ENCODE measurements at places on chromosomes 7 and 10.

- no peak for DNase-seq
These were observed 88.3 kb upstream of the AGK start for GRCh38 chr7:141462958-141463357.

DNA sequence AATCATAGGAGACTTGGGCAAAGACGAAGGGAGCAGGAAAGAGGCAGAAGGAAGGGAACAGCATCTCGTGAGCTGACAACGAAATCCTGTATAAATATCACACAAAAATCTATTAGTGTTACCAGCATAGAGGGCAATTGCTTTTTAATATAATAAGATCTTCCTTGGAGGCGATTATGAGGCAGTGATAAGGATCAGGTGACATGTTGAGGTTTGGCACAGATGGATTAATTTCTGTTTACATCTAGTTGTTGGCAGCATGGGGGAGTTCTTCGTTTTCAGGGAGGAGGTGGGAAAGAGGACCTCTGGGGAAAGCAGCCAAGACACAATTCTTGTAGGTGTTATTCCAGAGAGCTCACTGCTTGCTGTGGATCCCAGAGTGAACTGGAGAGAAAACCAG, 163.8 kb downstream of the PLXNA4 start:
- DNase-seq, result no peak

GRCh38 chr7:158760445-158760764, 55.8 kb upstream of the NCAPG2 start:
- no peak for DNase-seq

DNA sequence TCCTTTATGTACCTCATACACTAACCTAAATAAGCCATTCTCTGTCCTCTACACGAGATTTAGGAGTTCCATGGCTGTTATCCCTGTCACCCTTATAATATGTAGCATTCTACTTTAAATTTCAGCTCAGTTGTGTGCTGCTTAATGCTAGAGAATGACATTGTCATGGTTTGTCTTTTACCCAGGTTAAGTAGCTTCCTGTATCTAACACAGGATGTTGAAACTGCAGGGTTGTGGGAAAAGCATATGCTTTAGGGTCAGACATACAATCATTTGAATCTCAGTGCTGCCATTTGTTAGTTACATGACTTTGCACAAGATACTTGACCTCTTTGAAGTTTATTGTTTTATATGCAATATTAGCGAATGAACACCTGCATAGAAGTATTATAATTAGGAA, 235.1 kb upstream of the CACNA2D1 start:
- no peak for DNase-seq

DNA sequence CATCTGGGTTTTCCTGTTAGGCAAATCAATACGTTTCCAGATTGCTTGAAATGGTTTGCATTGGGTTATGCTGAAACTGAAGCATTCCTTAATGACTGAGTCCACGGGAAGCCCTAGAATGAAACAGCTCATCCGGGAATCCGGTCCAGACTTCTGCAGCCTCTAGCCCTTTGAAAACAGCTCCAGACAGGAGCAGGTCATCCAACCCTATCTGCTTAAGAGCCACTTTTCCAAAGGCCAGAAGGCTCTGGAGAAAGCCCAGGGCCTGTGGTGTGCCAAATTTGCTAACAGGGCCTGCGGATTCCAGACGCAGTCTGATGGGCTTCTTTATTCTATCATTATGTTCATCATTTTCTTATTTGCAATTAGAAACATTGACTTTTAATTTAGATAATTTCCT, 265.4 kb downstream of the SKIDA1 start:
- no peak for DNase-seq

DNA sequence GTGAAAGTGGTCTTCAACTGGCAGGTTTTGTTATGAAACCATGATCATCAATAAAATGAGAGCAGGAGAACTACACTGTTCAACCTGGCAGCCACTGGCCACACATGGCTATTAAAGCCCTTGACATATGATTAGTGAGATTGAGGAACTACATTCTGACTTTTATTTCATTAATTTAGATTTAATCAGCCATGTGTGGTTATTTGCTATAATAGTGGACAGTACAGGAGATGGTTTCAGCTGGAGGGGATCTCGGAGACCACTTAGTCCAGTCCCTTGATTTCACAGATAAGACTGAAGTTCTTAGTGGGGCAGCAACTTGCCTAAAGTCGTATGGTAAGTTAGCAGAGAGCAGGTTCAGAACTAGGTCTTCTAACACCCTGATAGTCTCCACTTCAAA, 111.7 kb upstream of the BMPER start:
- DNase-seq, result no peak

GRCh38 chr7:141675436-141676215, 26.3 kb downstream of the DENND11 start:
- no peak for DNase-seq

DNA sequence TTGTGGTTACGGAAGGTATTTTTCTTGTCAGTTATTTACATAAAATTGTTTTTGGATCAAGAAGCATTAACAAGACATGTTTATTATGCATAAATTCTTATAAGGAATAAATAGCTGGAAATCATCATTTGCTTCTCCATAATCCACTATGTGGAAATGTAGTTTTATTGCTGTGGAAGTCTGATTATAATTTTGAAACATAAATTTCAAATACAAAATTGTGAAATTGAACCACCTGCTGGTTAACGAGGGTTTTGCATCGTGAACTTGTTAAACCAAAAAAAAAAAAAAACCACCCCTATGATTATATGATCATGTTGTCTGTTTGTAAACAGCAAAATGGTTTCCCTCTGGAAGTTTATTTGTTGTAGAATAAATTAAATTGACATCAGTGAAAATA, 25.9 kb downstream of the ABRAXAS2 start:
- no peak for DNase-seq

DNA sequence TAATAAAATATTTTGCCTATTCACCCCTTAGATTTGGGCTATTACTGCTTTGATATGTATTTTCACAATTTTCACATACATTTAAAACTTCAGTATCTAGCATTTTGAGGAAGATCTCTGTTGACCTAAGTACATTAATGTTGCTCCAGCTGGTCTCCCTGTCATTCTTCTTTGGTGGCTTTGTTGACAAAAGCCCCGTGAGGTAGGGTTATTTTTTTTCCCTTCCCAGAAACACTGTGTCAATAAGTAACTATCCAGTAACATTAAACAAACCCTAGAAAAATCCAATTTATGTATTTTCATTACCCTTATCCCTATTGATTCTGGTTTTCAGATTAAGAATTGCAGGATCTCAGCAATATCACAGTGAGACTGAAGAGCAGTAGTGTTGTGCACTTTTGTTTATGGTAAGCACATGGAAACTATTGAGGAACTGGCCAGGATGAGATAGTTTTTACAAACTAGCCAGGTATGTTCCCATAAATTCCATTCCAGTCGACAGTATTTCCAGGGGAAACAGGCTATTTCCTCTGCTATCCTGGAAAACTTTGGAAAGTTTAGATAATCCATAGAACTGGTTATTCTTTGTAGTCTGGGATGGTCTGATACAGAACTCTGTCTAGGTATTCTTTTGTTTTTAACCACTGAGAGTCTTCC, 198.2 kb downstream of the PON1 start:
- no peak for DNase-seq

- DNase-seq, result no peak
These were observed 111.8 kb downstream of the EGFR start for GRCh38 chr7:55130395-55131141.

DNA sequence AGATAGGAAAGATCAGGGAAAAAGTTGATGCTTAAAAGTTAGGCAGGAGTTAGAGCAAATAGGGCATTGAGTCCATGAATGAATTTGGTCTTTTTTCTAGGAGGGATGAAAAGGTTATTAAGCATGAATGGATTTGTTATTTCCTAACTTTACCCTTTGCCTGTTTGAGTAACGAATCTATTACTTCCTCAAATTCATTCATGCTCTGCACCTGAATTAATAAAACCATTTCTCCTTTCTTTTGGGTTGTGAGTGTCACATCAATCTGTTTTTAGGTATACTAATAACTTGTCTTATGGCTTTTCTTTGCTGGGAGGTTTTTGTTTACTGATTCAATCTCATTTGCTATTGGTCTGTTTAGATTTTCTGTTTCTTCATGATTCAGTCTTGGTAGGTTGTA, 1217.7 kb upstream of the CELF2 start:
- no peak for DNase-seq

- no peak for DNase-seq
These were observed 5.4 kb downstream of the PPIA start for GRCh38 chr7:44801890-44802289.

DNA sequence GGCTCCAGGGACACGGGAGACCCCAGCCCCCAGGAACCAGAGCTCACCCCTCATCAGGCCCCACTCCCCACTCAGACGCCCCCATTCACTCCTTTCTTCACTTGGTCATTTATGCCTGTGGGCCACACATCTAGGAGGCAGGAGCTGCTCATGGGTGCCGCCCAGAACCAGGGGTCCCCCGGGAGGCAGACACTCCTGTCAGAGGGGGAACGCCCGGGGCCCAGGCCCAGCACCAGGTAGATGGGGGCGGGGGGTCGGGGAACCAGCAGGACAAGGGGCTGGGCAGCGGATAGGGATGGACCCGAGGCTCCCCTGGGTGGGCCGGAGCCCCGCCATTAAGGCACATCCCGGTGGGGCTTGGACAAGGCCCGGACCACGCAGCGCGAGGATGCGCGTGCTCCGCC, 11.8 kb downstream of the CALY start:
- no peak for DNase-seq

DNA sequence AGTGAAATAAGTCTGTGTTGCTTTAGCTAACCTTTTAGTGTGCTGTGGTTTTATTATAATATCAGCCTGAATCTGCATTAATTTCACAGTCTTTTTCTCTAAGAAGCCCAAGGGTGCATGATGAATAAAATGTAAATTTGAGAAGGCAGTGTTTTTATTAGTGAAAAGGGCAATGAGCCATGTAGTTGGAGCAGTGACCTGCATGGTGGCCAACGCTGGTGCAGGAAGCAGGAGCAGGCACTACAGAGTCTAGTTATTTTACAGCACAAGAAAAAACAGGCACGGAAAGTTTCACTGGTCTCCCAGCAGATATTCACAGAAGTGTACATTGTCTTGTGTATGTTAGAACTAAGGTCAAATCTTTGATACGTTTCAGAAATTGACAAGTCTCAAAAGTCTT, 247.8 kb downstream of the CELF2 start:
- no peak for DNase-seq

DNA sequence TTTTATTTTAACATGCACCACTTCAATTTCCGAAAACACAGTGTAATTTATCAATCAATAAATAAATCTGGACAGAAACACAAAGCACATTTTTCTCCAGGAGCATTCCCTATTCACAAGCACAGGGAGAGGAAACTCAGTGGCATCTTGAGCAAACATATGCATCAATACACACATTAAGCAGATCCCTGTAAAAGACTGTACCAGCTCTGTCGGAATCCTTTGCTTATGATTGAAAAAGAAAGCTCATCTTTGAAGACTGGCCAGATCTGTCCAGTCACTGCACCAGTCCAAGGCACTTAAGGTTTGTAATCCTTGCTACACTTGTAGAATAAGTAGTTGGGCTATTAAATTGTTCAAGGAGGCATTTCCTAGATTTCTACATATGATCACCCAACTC, 343.9 kb downstream of the BMPER start:
- DNase-seq, result no peak

GRCh38 chr10:101578192-101578591, 9.9 kb downstream of the POLL start:
- no peak for DNase-seq

DNA sequence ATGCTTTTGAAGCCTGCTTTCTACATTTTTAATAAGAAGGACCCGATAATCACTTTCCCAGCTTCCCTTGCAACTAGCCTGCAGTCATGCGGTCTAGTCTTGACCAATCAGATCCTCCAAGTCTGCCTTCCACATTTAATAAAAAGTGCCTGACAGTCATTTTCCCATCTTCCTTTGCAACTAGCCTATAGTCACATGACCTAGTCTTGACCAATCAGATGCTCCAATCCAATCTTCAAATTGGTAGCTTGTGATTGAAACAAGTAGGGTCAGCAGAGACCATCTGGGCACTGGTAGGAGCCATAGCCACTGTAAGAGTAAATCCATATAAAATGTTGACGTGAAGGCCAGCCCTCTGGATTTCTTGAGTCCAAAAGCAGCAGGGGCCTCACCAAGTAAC, 80.0 kb downstream of the NPTX2 start:
- no peak for DNase-seq

DNA sequence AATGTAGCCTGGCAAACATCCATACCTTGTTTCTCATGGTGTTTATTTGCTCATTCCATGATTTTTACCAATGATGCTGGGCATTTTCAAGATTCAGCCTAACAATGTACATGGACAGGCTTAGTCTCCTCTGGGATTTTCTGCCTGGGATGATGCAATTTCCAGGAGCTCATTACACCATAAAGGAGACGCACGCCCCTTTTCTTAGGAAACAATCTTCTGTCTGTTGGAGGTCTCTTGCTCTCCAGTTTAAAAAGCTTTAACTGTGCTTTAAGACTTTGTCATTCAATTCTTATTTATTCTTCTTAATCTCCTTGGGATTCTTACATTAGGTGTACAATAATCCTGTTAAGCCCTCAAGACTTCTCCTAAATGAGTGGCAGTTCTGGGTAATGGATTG, 150.3 kb upstream of the NRP1 start:
- DNase-seq, result no peak

GRCh38 chr10:76175533-76176165, 744.2 kb downstream of the LRMDA start:
- DNase-seq, result no peak

- DNase-seq, result no peak
These were observed 83.8 kb downstream of the BMS1 start for GRCh38 chr10:42866115-42866995.

- no peak for DNase-seq
These were observed 61.1 kb upstream of the ARID5B start for GRCh38 chr10:61840403-61840802.

DNA sequence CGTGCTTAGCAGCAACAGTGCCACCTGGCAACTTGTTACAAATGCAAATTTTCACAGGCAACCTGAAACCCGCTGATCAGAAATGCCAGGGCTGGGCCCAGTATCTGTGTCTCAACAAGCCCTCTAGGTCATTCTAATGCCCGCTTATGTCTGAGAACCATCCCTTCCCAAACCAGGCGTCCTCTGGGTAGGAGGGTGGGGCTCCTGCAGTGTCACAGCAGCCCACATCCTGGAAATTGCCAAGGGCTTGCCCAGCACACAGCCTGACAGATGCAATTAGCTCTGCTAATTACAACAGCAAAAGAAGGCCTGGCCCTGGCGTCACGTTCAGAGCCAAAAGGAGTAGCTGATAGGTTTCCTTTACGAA, 15.9 kb downstream of the ITPRIP start:
- DNase-seq, result peak; percentile 26

DNA sequence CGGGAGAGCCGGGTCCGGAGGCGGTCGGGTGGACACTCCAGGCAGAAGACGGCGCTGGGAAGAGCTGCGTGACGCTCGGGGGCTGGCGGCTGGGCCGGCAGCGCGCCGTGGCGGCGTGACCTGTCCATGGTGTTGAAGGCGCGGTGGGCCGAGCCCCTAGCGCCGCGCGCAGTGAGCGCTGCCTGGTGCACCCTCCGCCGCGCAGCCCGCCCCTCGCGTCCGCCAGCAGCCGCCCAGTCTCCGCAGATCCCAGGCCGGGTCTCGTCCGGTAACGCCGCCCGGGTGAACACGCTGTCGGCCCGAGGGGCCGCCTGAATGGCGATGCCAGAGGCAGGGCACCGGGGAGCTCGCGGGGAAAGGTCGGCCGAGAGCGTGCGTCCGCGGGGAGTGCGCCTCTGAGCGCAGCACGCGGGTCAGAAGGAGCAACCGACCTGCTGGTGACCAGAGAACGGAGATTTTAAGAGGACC, 657 bp upstream of the TMEM178B start:
- DNase-seq, result no peak

- DNase-seq, result no peak
These were observed 271.9 kb downstream of the KIF20B start for GRCh38 chr10:89973326-89973725.

All from NCI-H510A (cell line).